ENCODE measurements at places on chromosomes 11 and 22.

DNA sequence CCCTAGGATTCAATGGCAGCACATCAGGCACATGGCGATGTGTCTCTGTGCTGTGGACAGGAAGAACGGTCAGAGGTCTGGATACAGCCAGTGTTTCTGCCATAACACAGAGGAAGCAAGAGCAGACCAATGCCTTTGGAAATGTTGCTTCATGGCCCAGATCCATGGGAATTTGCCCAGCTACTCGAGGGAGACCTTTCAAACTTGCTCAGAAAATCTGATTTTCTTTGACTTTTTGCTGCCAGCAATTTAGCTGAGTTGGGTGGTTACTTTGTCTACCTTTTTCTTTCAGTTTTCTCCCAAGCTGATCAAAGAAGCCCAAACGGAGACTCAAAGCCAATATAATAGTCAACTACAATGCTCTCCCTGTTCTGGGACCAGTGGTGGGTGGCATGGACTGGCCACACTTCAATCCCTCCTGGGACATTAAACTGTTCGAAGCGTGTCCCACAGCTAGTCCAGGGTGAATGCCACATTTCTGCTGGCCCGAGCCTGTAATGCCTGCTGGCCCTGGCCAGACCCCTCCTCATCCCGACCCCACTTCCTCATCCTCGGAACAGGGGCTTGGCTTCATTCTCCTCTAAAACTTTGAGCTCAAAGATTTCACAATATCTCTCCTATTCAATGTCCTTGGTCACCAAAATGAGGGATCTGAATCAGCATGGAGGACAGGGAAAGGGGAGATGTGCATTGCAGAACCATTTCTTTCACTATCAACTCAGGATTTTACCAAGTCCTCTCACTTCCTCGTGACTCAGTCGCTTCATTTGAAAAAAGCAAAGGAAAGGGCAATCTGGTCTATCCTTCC is 93.3 kb downstream of the ABTB2 start:
- DNase-seq, result no peak

GRCh38 chr11:68138237-68138636 is 17.0 kb upstream of the CHKA start:
- DNase-seq, result no peak

- no peak for DNase-seq
Observed at GRCh38 chr11:27505781-27506180, 788 bp downstream of the LIN7C start.

- no peak for DNase-seq
Observed at GRCh38 chr22:49154433-49154832, 673.2 kb downstream of the BRD1 start.

- DNase-seq, result no peak
Observed at GRCh38 chr11:22715971-22716370, 49.6 kb downstream of the GAS2 start.

DNA sequence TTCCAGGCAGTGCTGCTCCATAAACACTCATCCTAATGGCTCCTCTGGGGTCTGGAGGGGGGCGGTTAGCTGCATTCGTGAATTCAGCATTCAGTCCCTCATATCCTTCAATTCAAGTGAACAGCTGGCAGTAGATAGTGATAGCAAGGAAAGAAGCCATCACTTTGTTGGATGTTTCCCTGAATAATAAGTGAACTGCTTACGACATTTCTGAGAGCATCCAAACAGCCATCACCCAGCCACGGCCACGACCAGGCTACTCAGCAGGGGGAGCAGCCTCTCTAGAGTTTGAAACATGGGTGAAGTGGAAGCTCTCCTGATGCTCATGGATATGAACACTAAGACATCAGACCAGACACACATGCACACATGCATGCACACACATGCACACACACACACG is 163.6 kb downstream of the NTM start:
- DNase-seq, result no peak

GRCh38 chr11:43396617-43397016 is 37.9 kb downstream of the TTC17 start:
- DNase-seq, result no peak

GRCh38 chr22:19687561-19688300 is 26.6 kb upstream of the SEPTIN5 start:
- no peak for DNase-seq

DNA sequence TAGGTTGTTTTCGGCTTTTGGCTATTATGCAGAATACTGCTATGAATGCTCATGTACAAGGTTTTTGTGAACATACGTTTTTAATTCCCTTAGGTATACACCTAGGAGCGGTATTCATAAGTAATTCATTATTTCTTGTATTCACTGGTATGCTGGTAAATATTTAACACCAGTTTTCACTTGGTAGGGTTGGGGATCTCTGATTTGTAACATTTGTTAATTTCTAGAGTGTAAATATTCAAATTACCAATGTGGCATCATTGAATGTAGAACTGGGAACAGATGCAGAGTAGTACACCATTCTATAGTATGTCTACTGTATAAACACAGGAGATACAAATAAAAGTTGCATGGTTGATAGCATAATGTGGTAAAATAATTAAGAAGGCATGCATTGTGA is 16.3 kb downstream of the GVQW3 start:
- DNase-seq, result no peak
